ENCODE measurements at places on chromosomes 16 and 17.

GRCh38 chr16:83021746-83022145, 395.0 kb downstream of the CDH13 start:
- DNase-seq: no peak

DNA sequence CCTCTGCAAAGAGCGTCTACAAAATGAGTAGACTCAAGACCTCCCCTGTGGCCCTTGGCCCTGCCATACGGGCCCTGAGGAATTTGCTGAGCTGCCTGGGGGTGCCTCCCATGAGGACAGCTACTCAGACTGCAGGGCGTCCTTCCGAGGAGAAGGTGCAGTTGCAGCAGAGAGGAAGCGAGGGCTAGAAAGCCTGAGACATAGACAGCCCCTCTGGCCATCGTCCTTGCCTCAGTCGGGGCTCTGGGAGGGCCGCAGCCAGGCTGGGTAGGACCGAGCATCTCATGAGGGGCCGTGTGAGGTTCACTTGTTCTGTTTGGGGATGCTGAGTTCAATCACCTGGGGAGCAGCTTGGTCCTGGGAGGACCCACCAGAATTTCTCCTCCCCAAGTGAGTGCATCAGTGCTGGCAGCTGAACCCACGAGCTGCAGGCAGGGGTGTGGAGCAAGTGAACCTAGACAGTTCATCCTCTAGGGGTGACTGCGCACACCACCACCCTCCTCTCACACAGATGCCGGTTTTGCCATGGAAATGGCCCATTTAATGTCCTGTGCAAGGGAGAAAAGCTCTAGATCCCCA, 20.3 kb downstream of the RAB11FIP4 start:
- DNase-seq: no peak

GRCh38 chr17:39576187-39576586, 31.5 kb downstream of the NEUROD2 start:
- no peak for DNase-seq

GRCh38 chr17:14205380-14205779, 31.3 kb downstream of the CDRT15 start:
- DNase-seq: no peak

- DNase-seq: peak; percentile 49
Measured at GRCh38 chr16:8660841-8661301, 13.5 kb upstream of the ABAT start.

All from MM.1S (cell line).